ENCODE measurements at places on chromosomes 6 and 20.

GRCh38 chr20:32784369-32785080 is 22.3 kb downstream of the DNMT3B start:
- DNase-seq, result no peak

GRCh38 chr20:24913076-24913628 is 35.9 kb upstream of the CST7 start:
- DNase-seq, result no peak

GRCh38 chr20:37053230-37053950 is 42.4 kb downstream of the RBL1 start:
- no peak for DNase-seq

DNA sequence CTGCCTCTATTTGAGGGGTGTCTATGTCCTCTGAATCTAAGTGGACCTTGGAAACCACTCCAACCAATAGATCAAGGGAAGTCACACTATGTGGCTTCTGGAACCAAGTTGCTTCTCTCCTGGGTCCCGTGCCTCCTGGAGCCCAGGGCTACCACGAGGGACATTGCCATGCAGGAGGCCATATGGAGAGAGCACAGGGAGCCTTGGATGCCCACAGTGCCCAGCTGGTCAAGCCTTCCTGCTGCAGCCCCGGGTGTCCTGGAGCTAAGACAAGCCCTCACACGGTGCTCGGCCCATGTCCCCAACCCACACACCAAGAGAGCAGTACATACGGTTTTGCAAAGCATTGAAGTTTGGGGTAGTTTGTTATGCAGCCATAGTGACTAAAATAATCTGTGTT is 231.6 kb downstream of the SYNDIG1 start:
- no peak for DNase-seq

GRCh38 chr6:154602708-154603107 is 92.2 kb upstream of the CNKSR3 start:
- DNase-seq, result no peak
